ENCODE measurements at places on chromosomes 7 and 10.
A peak's percentile ranks its signal among the peaks of the same experiment; 100 is the strongest.

DNA sequence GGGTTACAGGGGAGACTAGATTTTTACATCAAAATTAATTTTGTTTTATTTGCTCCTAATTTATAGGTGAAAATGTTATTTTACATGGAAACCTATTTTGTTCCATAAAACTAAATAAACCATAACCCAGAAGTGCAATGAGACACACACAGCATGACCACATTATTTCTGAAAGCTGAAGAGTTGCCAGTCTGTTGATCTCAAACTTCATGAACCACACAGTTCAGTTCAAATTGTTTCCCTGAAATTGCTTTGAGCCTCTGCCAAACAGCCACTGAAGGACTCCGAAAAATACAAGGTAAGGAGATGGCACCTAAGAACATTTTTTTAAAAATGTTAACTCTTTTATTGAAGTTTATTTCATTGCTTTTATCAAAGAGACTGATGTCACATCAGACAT lies 25.0 kb upstream of the ITGB8 start:
- no peak for DNase-seq

GRCh38 chr10:80545258-80545881 lies 7.7 kb downstream of the SH2D4B start:
- DNase-seq = no peak

GRCh38 chr7:47949703-47950102 lies 1.4 kb upstream of the PKD1L1 start:
- DNase-seq = no peak

DNA sequence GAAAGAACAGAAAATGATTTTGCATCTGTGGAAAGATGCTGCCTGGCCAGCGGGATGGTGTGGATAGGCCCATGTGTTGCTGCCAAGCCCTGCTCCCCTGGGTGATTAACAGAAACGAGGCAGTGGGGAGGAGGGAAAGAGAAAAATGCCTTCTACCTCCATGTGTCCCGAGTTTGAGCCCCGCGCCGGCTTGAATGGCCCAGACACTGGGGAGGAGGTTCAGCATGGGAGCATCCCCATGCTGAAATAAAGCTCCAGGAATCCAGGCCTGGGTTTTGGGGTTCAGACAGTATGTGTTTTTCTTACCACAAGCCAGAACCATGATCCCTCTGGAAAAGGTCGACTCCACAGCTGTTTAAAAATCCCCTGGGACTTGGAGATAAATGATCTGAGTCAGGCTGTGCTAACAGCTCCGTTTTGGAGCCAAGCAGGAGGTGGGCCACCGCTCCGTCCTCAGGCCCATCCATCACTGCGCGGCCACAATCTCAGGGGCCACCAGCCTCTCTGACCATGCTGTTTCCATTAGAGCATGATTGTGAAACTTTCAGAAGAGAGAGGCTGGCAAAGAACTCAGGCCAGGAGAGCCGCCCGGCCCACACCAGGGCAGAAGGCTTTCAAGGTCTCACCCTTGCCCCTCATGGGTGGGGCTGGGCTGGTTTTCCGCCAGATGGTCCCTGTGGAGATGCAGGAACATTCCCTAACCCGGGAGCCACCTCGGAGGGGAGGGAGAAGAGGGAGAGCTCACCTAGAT lies 299.7 kb downstream of the ZEB1 start:
- no peak for DNase-seq

GRCh38 chr10:21531164-21531563 lies 2.9 kb upstream of the MLLT10 start:
- peak; percentile 37 for DNase-seq

- no peak for DNase-seq
Observed at GRCh38 chr10:31645786-31646185, 282.8 kb downstream of the ARHGAP12 start.

DNA sequence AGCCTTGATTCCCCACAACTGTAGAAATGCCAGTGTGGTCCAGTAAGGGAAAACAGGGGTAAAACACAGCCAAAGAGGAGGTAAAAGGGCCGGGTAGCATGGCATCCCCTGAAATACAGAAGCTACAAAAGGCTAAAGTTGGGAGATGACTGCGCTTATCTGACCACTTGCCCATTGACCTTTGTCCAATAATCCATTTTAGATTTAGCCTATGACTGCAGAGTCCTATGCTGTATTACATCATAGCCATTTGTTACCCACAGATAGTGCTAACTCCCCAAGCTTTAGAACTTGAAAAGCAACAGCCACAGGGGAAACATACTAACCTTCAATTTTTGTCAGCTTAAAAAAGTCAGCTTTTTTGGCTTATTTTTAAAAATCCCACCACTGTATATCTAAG lies 26.2 kb downstream of the MTPN start:
- DNase-seq = no peak

- no peak for DNase-seq
Observed at GRCh38 chr10:104487794-104488438, 134.3 kb downstream of the CFAP58 start.

DNA sequence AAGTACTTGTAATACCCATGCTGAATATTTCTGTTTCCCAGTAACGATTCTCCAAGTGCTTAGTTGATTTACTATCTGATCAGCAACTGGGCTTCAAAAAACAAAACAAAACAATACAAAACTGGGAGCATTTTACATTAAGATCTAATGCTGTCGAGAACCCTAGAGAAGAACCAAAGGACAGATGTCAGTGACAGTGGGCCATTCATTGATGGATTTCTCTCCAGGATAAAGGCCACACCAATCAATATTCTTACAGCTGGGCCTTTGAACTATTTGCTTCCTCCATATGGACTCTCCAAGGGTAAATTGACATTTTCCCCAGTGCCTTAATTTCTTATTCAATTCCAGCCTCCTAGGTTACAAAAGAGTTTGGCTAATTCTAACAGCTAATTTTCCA lies 217.5 kb downstream of the ADAM12 start:
- DNase-seq = no peak

- peak; percentile 16 for DNase-seq
Observed at GRCh38 chr10:45058580-45058979, 57.9 kb downstream of the ZNF22 start.

All from KBM-7 (cell line).